NCI-H2081 (cell line): ENCODE measurements at places on chromosomes 1 and 21.

- no peak for DNase-seq
Observed at GRCh38 chr1:152811671-152812070, at the start of gene LCE1B. LCE1B (plus strand) TSS chr1:152811971; CDS start chr1:152812447, 476 bp downstream.

- DNase-seq: no peak
Observed at GRCh38 chr21:32410291-32410690, 2.2 kb upstream of the EVA1C start.

DNA sequence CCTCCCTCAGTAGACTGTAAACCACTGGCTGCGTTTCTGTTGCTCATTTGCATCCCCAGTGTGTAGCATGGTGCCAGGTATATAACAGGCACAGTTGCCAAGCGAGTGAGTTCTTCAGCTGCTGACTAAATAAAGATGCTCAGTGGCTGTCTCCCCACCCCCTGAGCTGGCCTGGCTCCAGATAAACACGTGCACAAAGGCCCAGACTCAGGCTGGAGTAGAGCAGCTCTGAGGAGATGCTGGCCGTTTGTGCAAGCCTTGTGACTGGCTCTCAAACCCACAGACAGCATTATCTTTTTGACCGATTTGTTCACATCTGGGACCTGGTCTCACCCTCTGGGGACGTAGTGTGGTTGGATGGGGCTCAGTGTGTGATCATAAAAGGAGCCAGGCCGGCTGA is 7.1 kb downstream of the CHRNB2 start:
- DNase-seq: peak; percentile 88

- DNase-seq: no peak
Observed at GRCh38 chr1:30159015-30159414, 564.4 kb downstream of the MATN1 start.

- no peak for DNase-seq
Observed at GRCh38 chr1:6911021-6911941, 126.0 kb downstream of the CAMTA1 start.

DNA sequence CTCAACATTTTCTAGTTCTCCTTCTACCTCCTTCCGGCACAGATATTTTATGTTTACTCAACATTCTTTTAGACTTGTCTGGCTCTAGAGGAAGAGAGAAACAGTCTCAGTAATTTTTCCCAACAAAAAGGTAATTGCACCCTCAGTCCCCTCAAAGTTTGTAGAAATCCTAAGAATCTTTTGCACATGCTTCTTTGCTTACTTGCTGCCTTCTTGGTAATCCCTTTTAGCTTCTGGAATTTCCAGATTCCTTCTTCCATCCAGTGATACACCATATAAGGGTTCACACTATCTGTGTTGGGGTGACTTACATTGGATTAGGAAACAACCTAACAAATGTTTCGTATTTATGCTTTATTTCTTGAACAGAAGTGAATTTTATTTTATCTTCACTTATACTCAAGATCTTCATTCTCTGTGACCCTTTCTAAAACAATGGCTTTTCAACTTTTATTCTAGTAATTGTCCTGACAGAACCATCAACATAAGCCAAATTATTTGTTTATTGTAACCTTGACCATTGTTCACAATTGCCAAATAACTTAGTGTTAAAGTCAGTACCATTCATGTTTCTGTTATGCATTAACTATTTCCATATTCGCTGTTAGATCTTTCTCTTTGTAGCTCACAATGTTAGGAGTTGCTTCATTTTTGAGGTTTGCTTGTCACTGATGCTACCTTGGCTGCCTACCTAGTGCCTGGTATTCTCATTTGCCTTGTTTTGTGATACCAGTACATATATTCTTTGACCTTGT is 238.1 kb downstream of the HMCN1 start:
- DNase-seq: no peak

- DNase-seq: no peak
Observed at GRCh38 chr1:152014943-152015342, 21.3 kb upstream of the S100A10 start.

DNA sequence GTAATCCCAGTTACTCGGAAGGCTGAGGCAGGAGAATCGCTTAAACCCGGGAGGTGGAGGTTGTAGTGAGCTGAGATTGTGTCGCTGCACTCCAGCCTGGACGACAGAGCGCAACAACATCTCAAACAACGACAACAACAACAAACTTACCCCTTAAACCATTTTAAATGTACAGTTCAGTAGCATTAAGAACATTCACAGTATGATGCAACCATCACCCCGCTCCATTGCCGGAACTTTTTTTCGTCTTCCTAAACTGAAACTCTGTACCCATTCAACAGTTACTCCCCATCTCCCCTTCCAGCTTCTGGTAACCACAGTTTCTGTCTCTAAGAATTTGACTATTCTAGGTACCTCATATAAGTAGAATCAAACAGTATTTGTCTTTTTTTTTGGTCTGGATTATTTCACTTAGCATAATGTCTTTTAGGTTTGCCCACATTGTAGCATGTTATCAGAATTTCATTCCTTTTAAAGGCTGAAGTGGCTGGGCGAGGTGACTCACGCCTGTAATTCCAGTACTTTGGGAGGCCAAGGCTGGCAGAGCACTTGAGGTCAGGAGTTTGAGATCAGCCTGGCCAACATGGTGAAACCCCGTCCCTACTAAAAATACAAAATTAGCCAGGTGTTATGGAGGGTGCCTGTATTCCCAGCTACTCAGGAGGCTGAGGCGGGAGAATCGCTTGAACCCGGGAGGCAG is 19.6 kb downstream of the CA6 start:
- no peak for DNase-seq

GRCh38 chr1:119768778-119769177 is at the start of gene HMGCS2:
HMGCS2 (minus strand) TSS chr1:119768905; CDS start chr1:119768844, 61 bp downstream.
- no peak for DNase-seq

- no peak for DNase-seq
Observed at GRCh38 chr1:9643351-9644256, 7.9 kb upstream of the PIK3CD start.

- no peak for DNase-seq
Observed at GRCh38 chr1:185292237-185292636, 24.8 kb downstream of the IVNS1ABP start.

DNA sequence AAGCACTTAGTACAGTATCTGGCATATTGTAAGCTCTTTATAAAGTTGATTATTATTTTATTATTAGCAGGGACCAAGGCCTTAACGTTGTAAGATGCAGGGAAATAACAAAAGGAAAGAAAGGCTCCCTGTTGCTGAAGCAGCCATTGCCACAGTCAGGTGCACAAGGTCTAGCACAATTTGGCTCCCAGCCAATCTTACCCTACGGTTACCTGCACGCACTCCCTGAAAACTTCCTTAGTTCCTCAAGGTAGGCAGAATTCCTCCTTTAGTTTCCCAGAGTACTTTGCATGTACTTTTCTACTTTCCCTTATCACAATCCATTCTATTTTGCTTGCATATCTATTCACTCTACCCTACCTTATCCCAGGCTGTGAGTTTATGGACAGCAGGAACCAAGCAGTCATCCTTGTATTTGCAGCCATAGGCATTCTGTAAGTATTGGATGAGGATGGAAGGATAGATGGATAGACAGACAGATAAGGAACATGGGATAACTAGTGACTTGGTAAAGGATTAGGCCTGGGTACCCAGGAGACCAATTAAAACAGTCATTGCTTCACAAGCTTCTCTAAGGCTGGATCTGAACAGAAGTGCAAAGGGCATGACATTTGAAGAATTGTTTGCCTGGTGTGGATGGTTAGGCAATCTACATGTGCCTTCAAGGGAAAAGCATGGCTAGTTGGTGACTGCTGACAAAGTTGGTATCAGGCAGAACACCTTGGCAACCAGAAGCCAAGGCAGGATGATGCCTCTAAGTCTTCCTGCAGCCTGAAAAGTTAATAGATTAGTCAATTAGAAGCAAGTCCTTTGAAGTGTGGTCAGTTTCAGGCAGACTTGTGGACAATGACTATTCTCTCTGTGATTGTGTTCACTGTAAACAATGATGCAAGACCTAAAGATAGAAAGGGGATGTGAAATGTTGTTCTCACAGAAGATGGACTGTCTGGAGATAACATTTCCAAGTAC is 20.8 kb upstream of the JAK1 start:
- DNase-seq: no peak
